ENCODE measurements at places on chromosomes 16 and 17. TPM values are rescaled to one million over a fixed set of nuclear protein-coding genes. Genes with fewer than 3 reads are reported as not detected.
A peak's percentile ranks its signal among the peaks of the same experiment; 100 is the strongest.

Gene SRCIN1
- not detected for total RNA-seq

Gene KIF18B
- total RNA-seq, result 7.6 TPM

Gene SYNGR3
- total RNA-seq, result 5.5 TPM

Gene CLEC3A
- total RNA-seq, result not detected

Gene IGF2BP1
- total RNA-seq, result 4.0 TPM

Gene LGALS9B
- not detected for total RNA-seq

Gene HS3ST3B1
- 0.88 TPM for total RNA-seq

Gene ABCC3
- total RNA-seq, result 28.4 TPM

GRCh38 chr16:66898933-66899309 lies 18.6 kb downstream of the PDP2 start:
- no peak for DNase-seq

DNA sequence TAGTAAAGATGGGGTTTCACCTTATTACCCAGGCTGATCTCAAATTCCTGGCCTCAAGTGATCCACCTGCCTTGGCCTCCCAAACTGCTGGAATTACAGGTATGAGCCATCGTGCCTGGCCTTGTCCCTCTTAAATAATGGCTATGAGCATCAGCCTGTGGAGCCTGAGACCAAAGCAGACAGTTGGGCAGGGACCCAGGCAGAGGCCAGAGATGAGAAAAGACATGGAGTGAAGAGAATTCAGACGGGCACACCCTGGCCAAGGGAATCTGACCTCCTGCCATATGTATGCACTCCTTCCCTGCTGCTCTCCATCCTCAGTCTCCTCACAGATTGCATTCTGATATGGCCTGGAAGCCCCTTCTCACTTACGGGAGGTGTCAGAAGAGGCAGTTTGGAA lies 98.4 kb upstream of the DNAH9 start:
- no peak for DNase-seq

- no peak for DNase-seq
These were observed 86.9 kb upstream of the ZNF469 start for GRCh38 chr16:88295671-88296436.

- DNase-seq, result peak; percentile 85
These were observed 22.1 kb downstream of the FCSK start for GRCh38 chr16:70476272-70477020.

GRCh38 chr16:89411335-89411850 lies 79.0 kb downstream of the ANKRD11 start:
- no peak for DNase-seq

DNA sequence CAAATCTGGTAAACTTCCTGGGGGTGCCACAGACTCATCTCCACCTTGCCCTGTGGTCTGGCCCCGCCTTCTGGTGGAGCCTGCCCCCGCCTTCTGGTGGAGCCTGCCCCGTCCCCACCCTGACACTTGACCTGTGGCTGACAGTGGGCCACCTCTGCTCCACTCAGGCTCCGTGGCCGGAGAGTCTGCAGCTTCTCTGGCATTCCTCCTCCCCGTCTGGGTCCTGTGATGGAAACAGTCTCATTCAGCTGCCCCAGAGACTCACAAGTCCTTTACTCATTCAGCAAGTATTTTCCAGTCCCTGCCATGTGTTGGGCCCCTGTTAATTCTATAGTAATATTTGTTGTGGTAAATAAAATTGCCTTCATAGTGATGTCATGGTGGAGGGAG lies 21.0 kb upstream of the G6PC1 start:
- no peak for DNase-seq

DNA sequence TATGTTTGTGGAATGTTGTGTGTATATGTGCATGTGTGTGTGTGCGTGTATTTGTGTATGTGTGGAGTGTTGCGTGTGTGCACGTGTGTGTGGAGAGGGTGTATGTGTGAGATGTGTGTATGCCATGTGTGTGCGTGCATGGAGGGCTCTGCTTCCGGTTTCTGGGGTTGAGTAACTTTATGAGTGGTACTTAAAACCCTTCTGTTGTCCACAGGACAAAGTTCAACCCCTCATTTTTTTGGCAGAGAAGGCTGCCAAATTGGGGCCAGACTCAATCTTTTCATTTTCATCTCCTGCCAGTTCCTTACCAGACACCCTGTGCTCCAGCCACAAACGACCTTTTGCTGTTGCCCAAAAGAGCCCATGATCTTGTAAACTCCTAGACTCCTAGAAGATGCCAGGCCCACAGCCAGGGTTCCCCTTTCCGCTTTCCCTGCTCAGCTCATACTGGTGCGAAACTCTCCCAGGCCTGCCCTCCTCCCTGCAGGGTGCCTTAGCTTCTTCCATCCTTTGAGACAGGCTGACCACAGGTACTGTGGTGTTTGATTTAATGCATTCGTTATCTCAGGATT lies 100.2 kb downstream of the CMIP start:
- no peak for DNase-seq

GRCh38 chr16:59195242-59195641 lies 461.1 kb upstream of the GOT2 start:
- DNase-seq, result no peak

GRCh38 chr16:2273484-2273883 lies 5.6 kb upstream of the RNPS1 start:
- DNase-seq, result no peak

DNA sequence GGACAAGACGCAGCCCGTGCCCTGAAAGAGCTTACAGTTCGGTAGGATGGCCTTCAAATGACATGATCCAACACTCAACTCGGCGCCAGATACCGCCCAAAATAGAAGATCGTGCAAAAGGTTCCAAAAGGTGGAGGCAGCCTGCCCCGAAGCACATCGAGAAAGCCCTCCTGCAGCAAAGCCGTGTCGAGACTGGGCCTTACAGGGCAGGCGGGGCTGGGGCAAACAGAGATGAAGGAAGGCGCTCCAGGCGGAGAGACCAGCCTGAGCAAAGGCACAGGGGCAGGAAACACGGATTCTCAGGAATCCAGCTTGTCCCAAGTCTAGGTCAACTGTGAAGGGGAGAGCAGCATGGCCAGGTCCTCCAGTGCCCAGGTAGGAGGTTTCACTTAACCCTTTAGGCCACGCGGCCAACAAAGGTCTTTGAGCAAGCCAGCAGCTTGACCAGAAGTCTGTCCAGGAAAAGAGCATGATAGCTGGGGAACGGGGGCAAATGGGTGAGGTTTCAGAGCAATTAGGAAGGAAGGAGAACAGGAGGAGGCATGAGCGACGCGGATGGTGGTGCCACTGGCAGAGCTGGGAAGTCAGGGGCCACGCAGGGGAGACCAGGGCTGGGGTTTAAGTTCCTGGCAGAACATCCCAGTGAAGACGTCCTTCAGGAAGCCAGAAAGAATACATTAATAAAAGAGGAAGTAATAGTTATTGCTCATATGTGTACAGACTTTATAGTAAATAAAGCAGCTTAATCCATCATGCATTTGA lies 21.2 kb upstream of the EIF1 start:
- DNase-seq, result no peak

DNA sequence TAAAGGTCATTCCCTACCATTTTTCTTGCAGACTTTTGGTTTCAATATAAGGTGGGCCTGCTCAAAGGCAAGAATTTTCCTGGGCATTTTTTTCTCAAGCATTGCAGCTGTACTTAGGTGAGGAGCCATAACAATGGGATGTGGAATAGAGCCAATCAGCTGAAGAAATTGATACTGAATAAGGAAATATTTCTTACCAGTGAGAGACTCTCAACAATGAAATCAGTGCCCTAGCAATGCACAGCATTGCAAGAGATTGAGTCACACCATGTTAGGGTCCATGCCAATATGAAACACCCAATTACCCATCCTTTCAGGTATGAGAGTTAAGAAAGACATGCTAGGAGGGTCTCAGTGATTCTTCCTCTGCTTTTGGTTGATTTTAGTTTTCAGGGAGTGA lies 237.6 kb downstream of the SOX9 start:
- DNase-seq, result peak; percentile 52

DNA sequence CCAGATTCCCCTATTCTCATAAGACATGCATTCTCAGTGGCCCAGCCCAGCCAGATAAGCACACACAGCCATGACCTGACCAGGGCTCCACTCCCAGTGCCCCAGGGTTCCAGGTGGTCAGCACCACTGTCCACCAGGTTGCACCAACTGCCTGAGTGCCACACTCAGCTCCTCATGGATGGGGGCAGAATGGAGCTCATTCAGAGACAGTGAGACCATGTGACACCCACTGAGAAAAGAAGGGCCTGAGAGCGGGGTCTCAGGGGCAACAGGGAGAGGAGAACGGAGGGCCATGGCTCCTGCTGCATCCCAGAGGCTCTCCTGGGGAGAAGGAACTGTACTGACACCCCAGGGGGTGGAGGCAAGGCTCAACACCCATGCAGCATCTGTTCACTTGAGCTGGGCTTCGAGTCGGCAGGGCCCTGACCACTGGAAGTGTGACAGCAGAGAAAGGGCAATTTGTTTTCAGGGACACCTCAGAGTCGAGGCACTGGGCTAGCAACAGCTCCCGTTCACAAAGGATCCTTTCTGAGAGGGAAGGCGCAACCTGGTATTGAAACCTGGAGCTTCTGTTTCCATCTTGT lies 18.7 kb upstream of the SLC38A8 start:
- DNase-seq, result no peak

DNA sequence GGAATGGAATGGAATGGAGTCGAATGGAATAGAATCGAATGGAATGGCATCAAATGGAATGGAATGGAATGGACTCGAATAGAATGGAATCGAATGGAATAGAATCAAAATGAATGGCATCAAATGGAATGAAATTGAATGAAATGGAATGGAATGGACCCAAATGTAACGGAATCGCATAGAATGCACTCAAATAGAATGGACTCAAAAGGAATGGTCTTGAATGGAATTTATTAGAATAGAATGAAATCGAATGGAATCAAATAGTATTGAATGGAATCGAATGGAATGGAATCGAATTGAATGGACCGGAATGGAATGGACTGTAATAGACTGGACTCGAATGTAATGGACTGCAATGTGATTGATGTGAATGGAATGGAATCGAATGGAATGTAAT lies 501.4 kb upstream of the WSB1 start:
- peak; percentile 0 for DNase-seq

DNA sequence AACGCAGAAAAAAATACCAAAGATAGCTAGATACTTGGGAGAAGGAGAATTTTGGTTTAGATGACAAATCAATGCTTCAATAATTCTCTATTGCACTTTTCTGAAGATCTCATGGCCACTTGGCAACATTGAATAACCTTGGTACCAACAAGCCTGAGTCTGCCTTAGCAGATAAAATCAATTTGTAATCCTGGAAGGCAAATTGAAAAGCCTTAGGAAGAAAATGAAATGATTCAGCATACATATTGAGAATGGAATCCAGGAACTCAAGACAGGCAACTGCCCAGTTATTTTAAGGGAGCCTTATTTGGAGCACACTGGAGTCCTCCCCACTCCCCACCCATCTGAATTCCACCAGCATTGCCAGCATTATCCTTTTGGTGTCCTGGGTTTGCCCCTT lies 109.3 kb upstream of the SOX9 start:
- no peak for DNase-seq

- DNase-seq, result peak; percentile 92
These were observed 49.7 kb downstream of the TUBD1 start for GRCh38 chr17:59842901-59843652.

GRCh38 chr16:24800586-24800985 lies 45.2 kb upstream of the SLC5A11 start:
- DNase-seq, result peak; percentile 15

GRCh38 chr16:54059319-54059718 lies 227.3 kb downstream of the IRX3 start:
- DNase-seq, result no peak

- DNase-seq, result no peak
These were observed at the start of gene CARD14 for GRCh38 chr17:80169784-80170500. Gene CARD14, plus strand, starts transcription at chr17:80170030. Its CDS starts 11,409 bp downstream, at chr17:80181439.

GRCh38 chr17:42708588-42708987 lies 26.3 kb downstream of the CNTNAP1 start:
- no peak for DNase-seq

DNA sequence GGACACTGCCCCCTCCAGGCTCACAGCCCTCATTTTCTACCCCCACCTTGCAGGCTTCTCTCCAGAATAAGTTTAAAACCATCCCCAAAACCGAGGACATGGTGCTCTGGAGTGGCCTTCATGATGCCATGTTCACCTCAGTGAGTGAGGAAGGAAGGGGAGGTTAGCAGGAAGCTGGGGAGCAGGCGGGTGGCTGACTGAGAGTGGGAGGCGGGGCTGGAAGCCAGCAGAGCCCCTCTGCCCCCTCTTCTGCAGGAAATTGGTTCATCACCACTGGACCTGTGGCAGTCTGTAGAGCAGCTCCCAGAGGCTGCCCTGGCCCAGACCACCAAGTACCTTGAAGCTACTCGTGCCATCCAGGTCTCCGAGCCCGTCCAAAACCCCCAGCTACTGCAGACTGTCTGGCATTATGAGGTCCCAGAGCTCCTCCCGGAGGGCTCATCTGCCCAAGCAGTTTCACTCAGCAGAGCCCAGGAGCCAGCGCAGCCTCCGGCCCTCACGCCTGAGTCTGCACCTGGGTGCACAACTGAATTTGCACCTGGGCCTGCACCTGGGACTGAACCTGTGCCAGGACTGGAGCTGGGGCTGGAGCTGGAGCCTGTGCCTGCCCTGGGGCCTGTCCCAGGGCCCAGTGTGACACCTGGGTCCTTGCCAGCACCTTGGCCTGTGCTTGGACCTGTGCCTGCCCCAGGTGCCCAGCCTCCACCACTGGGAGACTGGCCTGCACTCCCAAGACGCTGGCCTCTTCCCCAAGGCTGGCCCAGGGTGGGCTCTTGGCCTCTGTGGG lies 19.0 kb downstream of the C16orf96 start:
- no peak for DNase-seq

- no peak for DNase-seq
These were observed 59.0 kb downstream of the VPS53 start for GRCh38 chr17:655618-656017.

DNA sequence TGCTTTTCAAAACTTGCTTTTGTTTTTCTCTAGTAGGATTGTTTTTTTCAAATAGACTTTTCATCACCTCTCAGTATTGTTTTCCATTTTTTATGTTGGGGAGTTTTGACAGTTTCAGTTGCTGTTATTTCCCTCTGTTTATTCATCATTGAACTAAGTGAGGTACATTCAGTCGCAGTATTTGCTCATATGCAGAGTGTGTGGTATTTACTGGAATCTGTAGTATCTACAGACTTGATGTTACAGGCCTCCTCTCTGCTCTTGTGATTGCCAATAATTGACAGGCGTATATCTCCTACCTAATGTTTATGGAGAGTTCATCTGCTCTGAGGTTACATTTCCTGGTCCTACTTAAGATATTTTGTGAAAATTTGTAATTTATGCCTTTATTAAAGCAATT lies 49.6 kb downstream of the COX10 start:
- DNase-seq, result no peak

GRCh38 chr16:79076047-79076767 lies 524.3 kb downstream of the MAF start:
- DNase-seq, result no peak

All from RPMI7951 (cell line).